ENCODE measurements at places on chromosomes 4 and X.

GRCh38 chrX:24347881-24348280, 12.6 kb upstream of the SUPT20HL1 start:
- DNase-seq: no peak

DNA sequence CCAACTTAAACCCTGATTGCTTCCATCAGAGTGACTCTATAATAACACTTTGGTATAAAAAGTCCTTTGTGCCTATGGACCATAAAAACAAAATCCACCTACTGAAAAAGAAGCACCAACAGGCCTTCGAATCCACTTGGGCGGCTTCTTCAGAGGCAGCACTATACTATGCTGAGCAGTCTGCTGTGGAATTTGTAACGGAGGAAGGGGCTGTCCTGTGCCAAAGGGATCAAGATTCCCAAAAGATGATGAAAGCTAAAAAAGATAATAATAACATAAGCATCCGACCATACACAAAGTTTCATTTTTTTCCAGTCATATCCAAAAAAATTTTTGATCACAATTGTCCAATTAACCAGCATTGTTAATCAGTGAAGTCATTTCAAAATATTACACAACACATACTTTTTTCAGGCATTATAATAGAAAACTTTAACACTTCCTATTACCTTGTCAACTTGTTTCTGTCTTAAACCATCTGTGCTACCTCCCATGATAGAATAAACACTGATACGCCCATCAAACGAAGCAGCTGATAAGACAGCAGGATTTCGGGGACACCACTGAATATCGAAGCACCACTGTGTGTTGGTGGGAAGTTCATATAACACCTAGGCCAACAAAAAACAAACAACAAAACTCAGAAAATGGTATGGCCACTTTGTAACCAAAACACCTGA, 24.1 kb downstream of the SEC31A start:
- DNase-seq: no peak

DNA sequence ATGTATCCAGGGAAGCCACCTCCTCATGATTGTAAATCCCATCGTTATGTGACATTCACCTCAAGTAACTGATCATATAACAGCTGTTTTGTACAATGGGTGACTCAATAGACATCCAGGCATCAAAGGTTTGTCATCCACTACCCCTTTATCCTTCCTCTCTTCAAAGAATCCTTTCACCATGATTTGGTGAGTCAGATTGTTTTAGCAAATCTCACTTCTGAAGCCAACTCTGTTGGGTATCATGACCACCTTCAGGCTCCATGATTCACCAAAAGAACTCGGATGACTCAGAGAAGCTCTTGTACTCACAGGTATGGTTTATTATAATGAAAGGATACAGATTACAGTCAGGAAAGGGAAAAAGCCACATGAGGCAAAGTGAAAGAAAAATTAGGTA, 132.1 kb downstream of the PWWP3B start:
- no peak for DNase-seq

GRCh38 chr4:52982255-52982945, 120.3 kb downstream of the RASL11B start:
- no peak for DNase-seq

DNA sequence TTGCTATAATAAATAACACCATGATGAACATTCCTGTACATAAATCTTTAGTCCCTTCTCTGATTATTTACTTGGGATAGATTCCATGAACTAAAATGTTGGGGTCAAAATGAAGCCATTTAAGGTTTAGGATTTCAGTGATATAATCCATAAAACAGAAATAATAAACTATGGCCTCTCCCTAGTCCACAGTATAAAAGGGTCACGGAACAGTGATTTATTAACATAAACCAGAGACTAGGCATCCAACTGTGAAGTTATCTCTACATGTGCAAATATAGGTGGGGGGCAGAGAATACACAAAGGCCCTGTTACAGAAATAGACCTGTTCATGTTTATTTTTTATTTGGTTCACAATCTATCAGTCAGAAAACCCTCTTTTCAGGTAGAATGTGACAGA, 499.1 kb upstream of the SLIT2 start:
- DNase-seq: no peak

DNA sequence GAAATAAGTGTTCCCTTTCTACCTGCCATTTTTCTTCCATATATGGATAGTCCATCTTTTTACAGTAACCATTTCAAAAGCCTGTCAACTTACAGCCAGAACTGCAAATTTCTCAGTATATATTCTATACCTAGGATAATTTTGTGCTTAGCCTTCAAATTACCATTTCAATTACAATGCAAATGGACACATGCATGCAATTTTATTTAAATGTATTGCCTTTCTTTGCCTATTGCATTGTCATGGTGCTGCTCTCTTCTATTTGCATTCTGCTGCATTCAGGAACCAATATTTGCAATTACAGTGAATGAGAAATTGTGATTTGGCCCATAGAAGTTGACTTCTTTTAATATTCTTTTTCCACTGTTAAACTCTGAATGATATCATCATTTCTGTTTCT, 1753.4 kb upstream of the TENM3 start:
- DNase-seq: no peak

Data from RPMI8226 (cell line).